CD8-positive, alpha-beta T cell (primary cell): ENCODE measurements at places on chromosomes 1 and 21.
A peak's percentile ranks its signal among the peaks of the same experiment; 100 is the strongest.

- DNase-seq: peak; percentile 26
Measured at GRCh38 chr1:150578272-150579109, 919 bp downstream of the MCL1 start.

DNA sequence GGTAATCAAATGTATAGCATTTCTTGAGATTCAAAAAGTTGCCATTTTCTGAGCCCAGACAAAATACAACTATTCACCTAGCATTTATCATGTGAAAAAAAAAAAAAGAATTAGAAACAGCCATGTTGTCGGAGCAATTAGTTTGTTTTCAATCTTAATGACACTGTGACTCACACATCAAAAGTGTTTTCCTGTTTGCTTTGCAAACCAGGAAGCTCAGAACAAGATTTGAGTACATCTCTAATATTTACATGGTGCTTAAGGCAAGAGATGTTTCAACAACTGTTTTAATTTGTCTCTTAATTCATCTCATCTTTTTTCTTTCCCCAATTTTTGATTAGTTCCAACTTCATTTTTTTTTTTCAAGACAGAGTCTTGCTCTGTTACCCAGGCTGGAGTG is 62.5 kb upstream of the CAPZB start:
- no peak for DNase-seq

DNA sequence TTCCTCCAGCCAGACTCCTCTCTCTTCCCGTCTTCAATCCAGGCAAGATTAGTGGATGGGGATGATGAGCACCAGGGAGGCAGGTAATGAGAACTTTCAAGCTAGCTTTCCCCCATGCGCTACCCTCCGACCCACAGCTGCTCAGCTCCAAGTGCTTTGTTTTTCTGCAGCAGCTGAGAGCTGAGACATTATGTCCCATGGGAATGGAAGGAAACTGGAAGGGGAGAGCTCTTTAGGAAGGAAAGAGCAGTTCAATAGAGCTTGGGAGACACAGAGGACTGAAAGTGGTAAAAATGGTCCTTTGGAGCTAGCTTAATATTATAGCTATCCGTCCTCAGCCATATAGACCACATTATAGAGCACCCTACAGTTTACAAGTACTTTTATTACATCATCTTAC is 39.8 kb downstream of the RAB3B start:
- DNase-seq: no peak

GRCh38 chr1:172040466-172040865 is 199.2 kb downstream of the DNM3 start:
- DNase-seq: no peak

DNA sequence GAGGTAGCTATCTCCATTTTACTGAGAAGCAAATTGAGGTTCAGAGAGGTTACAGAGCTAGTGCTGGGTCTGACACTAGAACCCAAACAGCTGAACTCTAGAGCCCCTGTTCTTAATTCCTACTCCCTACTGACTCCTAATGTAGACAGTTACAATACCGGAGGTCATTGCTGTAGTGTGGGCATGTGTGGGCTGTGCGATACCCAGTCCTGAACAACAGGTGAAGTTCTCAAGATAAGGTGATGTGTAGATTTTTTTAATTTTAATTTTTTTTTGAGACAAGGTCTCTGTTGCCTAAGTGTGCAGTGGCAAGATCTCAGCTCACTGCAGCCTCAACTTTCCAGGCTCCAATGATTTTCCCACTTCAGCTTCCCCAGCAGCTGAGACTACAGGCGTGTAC is 1.6 kb upstream of the RHOC start:
- no peak for DNase-seq

DNA sequence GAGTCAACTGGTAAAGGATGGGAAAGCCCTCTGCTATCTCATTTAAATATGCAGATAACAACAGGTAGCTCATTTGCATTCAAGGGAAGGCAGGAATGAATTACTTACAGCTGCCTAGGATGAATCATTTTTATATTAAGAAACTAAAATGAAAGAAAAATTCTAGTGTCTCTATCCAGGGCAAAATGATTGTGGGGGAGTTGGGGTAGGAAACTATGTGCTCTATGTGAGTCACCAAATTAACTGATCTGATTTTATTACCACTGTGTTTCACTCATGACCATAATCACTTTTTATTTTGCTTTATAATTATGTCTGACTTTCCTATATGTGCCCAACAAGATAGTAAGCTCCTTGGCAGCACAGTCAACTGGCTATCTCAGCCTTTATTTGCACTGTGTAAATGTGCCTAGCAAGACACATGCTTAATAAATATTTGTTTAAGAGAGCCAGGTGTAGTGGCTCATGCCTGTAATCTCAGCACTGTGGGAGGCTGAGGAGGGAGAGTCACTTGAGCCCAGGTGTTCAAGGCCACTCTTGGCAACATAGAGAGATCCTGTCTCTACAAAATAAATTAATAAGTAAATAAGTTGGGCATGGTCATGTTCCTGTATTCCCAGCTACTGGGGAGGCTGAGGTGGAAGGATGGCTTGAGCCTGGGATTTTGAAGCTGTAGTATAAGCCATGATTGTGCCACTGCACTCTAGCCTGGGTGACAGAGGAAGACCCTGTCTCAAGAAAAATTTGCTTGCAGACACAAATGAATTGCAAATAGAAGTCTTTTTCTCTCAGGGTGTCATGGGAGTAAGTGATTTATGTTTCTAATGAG is 84.1 kb downstream of the SPAG17 start:
- DNase-seq: no peak

GRCh38 chr1:243483071-243483771 is 227.4 kb downstream of the SDCCAG8 start:
- peak; percentile 38 for DNase-seq

- no peak for DNase-seq
Measured at GRCh38 chr1:159775716-159776115, 5.0 kb upstream of the DUSP23 start.

GRCh38 chr1:89739013-89739843 is 81.6 kb upstream of the LRRC8D start:
- no peak for DNase-seq

- no peak for DNase-seq
Measured at GRCh38 chr21:24823247-24823646, 784.0 kb downstream of the MRPL39 start.

DNA sequence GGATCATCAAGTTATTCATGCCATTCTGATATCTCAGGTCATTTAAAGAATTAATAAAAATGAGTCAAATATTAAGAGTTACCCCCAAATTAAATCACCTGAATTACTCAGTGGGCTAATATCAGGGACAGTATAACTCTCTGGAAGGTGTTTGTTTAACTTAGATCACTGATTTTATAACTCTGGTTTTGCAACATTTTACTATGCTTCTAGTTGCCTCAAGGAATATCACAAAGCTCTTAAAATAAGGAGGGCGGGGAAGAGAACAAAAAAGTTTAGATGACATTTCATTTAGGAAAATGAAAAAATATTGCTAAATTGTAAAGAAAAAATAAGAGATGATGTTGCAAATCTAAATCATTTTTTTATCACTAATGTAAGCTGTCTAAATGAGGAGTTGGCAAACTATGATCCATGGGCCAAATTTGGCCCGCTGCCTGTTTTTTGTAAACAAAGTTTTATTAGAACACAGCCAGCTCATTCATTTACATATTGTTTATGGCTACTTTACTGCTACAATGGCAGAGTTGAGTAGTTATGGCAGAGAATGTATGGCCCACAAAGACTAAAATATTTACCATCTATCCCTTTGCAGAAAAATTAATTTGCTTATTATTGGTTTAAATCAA is 31.9 kb upstream of the SLC19A2 start:
- DNase-seq: no peak

DNA sequence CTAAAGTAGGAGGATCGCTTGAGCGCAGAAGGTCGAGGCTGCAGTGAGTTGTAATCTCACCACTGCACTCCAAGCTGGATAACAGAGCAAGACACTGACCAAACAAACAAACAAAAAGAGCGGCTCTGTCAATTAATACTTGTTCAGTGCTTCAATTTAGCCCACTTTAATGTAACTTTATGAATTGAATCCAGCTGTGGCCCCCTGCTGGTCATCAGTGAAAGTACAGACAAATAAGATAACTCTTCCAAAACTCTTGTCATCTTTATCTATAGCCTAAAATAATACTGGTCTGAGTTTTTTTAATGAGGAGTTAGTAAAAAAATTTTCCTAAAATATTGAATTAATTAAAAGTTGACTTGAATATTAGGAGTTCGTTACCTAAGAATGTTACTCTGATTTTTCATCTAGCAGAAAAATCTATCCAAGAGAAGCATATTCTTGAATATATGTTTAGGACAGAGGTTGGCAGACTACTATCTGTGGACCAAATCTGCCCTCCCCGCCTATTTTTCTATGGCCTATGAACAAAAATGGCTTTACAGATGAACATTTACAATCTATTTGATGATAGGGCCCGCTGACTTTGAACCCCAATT is 26.1 kb downstream of the ATP5PF start:
- peak; percentile 31 for DNase-seq

- DNase-seq: no peak
Measured at GRCh38 chr21:39721885-39722284, 23.1 kb upstream of the IGSF5 start.

GRCh38 chr1:206575165-206575893 is 36.9 kb downstream of the EIF2D start:
- DNase-seq: peak; percentile 49

DNA sequence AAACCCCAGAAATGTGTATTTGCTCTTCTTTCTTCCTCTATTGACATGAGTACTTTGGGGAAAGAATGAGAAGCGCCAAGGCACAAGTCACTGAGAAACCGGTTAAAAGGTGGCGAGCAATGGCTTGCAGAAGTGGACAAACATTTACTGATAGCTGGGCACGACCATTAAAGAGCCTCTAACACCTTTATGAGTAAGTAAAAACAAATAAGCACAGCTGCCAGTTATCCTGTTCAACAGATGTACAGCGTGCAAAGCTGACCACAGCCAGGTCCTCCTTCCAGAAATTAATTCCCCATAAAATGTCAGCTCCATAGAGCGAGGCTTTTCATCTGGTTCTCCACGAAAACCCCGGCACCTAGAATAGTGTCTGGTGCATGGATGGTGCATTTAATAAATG is 72.7 kb downstream of the CAPZB start:
- DNase-seq: no peak

GRCh38 chr1:234089396-234089795 is 184.9 kb downstream of the SLC35F3 start:
- no peak for DNase-seq

DNA sequence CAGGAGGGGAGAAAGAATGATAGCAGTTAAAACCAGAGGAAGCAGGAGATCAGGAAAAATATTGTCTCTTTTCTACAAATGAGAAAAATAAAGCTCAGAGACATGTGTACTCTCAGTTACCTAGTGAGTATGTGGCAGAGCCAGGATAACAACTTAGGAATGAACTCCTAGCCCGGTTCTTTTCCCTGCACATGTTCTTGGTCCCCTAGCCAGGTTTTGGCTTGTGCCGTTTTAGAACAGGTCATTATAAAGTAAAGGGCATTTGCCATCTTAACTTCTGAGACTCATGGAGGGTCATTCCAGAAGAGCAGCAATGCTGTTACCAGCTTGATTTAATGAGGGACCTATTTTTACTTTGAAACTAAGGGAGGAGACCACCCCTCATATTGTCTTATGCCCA is 48.1 kb upstream of the DAB1 start:
- DNase-seq: no peak

DNA sequence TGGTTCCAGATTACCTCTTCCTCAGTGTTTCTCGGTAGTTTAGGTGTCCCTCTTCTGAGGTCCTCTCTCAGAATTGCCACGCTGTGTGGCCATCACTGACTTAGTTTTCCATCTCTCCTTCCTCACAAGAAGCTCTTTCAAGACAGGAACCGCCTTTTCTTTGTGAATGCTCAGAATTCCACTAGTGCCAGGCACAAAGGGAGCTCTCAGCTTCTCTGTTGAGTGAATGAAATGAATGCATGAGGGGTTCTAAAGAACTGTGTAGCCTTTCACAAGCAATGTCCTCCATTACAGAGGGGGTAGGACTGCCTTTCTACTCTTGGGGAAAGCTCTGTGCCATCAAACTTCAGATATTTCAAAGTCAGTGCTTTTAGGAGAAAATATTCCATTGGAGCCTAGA is 546.8 kb downstream of the RWDD3 start:
- DNase-seq: no peak

GRCh38 chr1:109170035-109170764 is 43.5 kb upstream of the SARS1 start:
- DNase-seq: no peak

DNA sequence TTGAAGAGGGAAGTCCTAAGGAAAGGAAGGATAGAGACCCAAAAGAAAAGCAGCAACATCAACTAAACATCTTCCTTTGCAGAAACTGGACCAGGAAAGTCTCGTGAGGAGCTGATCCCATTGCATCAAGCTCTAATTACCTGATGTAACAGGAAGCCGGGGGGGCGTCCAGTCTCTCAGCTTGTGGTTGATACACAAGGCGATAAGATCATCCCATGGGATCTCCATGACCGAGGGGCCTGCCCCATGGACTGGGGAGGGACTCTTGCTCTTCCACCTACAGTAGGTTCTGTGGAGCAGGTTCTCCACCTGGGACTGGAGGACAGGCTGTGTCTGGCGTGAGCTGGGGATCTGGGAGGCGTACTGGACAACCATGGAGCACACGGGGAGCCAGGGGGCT is 14.8 kb upstream of the LSS start:
- DNase-seq: no peak

DNA sequence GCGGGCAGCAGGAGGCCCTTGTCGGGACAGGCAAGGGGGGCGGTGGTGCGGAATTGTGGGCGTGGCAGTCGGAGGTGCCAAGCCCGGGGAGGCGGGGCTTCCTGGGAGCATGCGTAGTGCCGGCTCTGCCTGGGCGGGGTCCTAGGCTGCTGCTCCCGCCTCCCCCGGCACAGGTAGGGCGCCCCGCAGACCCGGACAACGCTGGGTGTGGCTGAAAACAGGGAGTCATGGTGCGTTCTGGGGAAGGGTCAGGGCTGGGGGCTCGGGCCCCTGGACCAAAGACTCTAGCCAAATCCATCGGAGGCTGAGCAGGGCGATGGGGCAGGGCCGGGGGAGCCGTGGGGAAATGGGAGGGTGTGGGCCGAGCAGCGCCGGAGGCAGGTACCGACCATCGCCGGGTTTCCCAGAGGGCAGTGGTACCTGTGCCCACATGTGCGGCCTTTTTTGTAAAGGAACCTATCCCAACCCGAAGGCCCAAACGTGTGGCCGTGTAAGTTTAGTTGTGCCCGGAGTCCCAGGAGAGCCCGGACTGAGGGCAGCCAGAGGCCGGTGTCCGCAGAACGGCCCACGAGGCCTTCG is 231.9 kb downstream of the SDCCAG8 start:
- no peak for DNase-seq

DNA sequence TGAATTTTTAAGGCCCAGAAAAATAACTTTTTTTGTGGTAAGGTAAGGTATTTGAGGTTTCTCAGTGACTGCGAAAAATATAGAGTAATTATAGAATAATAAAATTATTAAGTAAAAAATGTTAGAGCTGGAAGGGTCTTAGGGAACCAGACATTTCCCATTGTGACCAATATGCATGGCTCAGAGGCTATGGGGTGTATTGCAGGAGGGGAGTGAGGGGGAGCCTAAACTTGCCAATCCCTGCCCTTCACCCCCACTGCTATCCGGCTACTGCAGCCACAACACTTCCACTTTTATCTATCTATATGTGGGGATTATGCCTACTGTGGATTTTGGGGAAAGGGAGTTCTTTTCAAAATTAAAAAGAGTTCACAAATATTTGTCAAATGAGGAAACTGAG is 7.6 kb upstream of the GADD45A start:
- DNase-seq: no peak
